ENCODE measurements at places on chromosomes 16 and 17.

GRCh38 chr17:56110463-56111135 is 42.7 kb upstream of the ANKFN1 start:
- DNase-seq, result no peak

GRCh38 chr16:240559-240958 is 5.9 kb downstream of the FAM234A start:
- no peak for DNase-seq

- no peak for DNase-seq
Measured at GRCh38 chr17:49312722-49313121, 49.3 kb downstream of the ZNF652 start.

DNA sequence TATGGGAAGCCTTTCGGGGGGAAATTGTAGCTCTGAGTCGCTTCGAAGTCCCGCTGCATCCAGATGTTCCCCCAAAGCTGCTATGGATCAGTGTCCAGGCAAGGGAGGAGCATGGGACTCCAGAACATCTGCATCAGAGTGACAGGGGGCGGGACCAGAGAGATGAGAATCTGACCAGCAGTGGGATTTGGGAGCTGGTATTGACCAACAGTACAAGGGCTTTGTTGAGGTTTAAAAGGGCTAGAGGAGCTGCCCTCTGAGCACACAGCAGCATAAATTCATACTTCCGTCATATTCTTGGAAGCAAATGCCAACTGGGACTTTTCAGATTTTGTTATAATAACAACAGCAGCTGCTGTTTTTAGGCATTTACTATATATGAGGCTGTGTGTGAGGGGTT is 10.6 kb downstream of the RBFOX1 start:
- no peak for DNase-seq

- no peak for DNase-seq
Measured at GRCh38 chr17:27733773-27734172, 66.6 kb downstream of the NOS2 start.

DNA sequence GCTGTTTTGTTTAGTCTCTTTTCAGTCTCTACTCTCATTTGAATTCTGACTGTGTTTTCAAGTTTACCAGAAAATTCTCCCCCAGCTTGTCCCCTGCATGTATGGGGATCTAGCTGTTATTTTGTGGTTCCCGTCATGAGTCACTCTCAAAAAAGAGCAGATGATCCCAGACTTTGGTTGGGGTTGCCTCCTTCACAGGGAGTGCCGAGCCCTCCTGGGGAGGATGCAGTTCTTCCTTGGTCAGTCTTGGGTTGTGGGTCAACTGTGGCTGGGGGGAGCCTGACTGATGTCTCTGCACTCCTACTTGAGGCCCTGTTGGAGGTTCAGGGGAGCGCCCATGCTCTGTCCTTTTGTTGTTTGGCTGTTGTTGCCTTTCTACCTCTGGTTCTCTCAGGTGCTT is 37.7 kb downstream of the EPN2 start:
- DNase-seq, result no peak

- no peak for DNase-seq
Measured at GRCh38 chr17:50688245-50688644, 19.5 kb downstream of the ANKRD40 start.

DNA sequence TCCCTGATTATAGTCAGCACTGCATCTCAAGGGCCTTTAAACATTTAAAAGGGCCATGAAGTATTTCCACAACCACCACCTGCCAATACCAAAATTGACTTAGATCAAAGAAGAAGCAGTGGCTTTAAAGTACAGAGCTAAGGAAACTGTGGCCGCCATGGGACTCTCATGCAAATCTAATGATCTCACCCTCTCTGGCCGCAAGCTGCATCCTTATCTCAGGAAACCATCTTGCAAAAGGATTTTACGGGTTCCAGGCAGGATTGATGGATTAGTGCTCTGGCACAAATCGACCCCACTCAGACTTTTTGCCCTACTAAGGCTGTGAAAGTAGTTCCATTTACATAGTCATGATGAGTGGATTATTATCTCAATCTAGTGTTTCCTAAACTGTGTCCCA is 22.6 kb downstream of the CDRT4 start:
- no peak for DNase-seq

DNA sequence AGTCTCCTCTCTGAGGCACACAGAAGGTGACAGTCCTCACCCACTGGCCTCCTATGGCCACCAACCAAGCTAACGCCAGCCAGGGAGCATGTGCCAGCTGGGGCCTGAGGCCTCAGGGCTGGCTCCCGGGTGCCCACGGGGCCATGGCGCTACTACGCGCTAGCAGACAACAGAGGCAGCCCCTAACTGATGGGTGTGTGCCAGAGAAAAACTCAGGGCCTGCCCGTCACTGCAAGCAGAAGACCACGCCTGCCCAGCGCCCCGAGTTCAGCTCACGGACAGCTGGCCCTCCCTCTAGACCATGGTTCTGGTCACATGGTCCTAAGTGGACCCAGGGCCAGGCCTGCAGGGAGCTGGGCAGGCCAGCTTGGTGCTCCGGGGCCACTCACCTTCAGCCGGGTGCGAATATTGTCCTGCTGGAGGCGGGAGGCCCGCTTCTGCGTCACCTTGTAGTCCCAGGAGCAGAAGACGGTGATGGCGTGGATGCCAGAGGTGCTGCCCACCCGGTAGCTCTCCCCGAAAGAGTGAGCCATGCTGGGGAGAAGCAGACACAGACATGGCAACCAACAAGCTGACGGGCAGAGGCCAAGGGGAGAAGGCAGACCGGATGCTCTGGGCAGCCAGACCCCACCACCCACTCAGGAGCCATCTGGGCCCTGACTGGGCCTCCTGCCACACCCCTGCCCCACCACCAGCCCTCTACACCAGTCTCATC is 6.2 kb downstream of the TMC6 start:
- DNase-seq, result no peak

DNA sequence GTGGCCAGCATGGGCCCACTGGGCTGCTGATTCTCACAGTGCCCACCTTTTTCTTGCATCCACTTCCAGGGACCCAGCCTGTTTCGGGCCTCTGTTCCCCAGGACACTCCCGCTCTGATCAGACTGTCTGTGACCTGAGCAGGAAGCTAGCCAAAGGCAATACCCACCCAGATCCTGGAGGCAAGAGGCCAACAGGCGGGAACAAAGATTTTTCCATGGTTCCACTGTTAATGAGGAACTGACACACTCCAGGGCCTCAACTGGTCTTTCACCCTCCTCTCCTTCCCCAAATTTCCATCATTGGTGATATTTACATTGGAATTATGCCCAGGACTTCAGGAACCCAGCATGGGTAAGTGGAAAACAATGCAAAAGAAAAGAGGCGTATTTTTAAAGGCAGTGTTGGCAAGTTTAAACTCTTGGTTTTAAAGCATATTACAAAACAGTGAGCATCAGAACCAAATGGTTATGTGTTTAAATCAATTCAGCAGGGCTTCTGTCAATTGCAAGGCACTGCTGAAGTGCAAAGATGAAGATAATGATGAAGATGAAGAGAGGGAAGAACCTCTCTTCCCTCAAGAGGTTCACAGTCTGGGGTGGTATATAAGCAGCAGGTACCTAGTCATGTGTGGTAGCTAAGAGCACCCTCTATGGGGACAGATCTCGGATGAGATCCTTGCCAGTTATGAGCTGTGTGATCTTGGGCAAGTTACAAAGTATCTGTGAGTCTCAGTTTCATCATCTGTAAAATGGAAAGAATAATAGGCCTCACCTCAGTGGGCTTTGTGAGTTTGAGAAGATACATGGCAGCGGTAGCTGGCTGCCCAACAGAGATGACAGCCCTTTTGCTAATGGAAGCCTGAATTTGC is 14.4 kb upstream of the ATP2A3 start:
- no peak for DNase-seq

GRCh38 chr17:33046361-33047255 is 55.0 kb downstream of the SPACA3 start:
- DNase-seq, result no peak

DNA sequence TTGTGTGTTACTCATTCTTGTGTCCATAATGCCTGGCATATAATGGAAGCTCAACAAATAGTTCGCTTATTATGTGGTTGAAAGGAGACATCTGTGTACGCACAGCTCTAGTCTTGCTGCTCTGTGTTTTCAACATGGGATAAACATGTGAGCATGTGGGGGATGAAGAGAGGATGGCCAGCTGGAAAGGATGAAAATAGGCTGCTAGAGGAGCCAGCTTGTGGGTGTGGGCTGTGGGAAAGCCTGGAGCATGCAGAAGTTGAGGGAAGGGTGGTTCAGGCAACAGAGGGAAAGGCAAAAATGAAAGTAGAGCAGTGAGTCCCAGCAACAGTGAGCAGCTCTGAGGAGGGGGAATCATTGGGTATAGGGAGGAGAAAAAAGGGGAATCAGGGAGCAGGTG is 324.6 kb upstream of the CDH11 start:
- no peak for DNase-seq

DNA sequence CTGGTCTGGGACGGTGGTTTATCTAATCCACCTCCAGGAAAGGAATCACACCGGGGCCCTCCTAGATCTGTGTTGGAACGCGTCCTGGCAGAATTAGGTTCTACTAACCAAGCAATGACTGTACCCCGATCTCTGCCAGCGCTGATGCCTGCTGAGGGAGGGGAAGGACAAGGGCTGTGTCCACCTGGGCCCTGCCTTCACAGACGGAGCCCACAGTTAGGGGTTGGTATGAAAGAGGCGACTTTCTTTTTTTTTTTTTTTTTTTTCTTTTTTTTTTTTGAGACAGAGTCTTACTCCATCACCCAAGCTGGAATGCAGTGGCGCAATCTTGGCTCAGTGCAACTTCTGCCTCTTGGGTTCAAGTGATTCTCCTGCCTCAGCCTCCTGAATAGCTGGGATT is 9.9 kb upstream of the KRT19 start:
- DNase-seq, result no peak

DNA sequence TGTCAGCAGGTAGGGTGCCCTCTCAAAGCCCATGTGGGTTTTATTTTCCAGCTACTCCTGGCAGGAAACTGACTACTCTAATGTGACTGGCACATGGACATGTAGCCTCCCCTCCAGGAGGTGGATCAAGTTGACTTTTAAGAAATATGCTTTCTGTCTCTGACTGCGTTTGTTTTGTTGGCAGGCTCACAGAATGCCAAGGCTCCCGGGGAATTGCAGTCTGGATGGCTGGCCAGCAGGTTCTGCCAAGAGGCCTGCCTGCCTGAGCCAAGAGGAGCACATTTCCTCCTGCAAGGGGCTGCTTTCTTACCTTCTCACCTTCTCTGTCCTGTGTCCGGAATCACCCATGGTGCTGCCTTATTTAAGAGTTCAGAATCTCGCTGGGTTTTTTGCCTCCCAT is 217.3 kb upstream of the ERCC4 start:
- DNase-seq, result no peak

- no peak for DNase-seq
Measured at GRCh38 chr16:10266809-10267208, 84.6 kb upstream of the GRIN2A start.

DNA sequence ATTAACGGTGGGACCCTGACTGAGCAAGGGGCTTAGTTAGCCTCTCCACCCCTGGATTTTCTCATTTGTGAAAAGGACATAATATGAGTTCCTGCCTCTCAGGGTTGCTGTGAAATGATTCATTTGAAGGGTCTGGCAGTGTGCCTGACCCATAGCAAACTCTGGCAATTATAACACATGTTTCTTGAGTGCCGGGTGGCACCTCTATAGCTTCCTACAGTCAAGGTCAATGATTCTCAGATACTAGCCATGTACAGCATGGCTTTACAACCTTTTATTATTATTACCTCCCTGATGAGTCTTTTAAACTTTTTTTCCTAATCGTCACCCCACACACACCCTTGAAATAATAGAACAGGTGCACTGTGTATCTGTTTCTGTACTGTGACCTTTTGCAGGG is 42.1 kb downstream of the TMEM114 start:
- DNase-seq, result no peak

DNA sequence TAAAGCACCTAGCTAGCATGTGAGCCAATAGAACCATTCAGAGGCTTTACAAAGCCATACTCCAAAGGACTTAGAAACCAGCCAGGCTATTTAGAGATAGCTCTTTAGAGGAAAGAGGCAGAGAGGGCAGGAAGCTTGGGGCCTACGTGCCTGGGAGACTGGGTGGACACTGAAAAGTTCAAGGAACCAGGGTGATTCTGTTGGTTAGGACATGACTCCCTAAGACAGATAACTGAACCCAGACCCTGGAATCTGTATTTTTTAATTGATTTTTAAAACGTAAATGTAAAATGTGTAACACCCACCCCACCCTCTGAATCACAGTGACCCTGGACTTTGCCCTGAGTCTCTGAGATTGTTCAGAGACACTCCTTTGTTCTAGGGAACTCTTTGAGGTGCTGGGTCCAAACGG is 16.1 kb upstream of the GNA13 start:
- DNase-seq, result no peak

DNA sequence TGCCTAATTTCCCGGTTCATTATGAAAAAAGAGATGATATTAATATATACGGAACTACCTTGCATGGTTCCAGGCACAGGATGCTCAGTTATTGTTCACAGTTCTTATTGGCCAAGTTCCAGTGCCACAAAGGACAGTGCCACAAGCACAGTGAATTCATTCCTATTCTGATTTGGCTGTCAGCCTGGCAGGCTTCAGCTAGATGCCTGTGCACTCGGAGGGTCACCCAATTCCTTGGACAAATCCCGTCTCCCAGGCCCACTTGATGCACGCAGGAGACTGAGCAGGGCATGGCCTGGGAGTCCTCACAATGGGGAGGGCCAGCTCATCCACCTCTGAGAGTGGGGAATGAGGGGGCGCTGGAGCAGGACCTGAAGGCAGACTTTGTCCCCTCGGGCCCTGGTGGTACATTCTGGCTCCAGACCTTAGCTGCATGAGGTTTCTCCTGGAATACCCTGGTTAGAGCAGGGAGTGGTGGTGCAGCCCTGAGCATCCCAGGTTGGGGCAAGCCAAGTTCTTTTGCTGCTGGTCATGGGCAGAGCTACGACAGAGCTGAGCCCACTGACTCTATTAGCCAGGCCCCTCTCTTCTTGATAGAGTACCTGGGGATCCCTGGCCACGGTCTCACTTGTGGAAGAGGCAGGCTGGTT is 41.4 kb downstream of the MIS12 start:
- DNase-seq, result no peak

- no peak for DNase-seq
Measured at GRCh38 chr16:53821957-53822625, 118.1 kb downstream of the FTO start.

GRCh38 chr16:24999088-24999670 is 16.0 kb downstream of the ARHGAP17 start:
- DNase-seq, result no peak

DNA sequence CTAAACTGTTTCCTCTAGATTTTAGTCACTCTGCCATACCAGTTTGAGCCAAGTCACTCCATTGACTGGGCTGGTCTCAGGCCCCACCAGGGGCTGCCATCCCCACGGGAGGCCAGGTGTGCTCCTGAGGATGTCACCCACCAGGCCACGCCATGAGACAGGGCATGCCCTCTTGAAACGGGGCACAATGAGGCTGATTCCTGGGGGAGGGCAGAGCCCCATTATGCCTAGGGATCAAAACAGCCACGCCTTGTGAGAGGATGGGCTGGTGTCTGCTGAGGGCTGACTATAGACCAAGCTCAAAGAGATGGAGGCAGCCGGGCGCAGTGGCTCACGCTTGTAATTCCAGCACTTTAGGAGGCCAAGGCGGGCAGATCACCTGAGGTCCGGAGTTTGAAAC is 21.5 kb downstream of the GINS2 start:
- DNase-seq, result no peak

Data from effector memory CD8-positive, alpha-beta T cell (primary cell).